Osteocyte (in vitro differentiated cells): ENCODE measurements at places on chromosomes 1 and 21. TPM values are rescaled to one million over a fixed set of nuclear protein-coding genes. Genes with fewer than 3 reads are reported as not detected.

MANEAL gene
- total RNA-seq = 5.2 TPM in 2 replicates

AZIN2 gene
- total RNA-seq = 8.0 and 10.4 TPM in 2 replicates

TNNI3K gene
- not detected in 2 replicates for total RNA-seq

TDRD5 gene
- total RNA-seq = not detected in 2 replicates

TPTE gene
- total RNA-seq = not detected in 2 replicates

DNA sequence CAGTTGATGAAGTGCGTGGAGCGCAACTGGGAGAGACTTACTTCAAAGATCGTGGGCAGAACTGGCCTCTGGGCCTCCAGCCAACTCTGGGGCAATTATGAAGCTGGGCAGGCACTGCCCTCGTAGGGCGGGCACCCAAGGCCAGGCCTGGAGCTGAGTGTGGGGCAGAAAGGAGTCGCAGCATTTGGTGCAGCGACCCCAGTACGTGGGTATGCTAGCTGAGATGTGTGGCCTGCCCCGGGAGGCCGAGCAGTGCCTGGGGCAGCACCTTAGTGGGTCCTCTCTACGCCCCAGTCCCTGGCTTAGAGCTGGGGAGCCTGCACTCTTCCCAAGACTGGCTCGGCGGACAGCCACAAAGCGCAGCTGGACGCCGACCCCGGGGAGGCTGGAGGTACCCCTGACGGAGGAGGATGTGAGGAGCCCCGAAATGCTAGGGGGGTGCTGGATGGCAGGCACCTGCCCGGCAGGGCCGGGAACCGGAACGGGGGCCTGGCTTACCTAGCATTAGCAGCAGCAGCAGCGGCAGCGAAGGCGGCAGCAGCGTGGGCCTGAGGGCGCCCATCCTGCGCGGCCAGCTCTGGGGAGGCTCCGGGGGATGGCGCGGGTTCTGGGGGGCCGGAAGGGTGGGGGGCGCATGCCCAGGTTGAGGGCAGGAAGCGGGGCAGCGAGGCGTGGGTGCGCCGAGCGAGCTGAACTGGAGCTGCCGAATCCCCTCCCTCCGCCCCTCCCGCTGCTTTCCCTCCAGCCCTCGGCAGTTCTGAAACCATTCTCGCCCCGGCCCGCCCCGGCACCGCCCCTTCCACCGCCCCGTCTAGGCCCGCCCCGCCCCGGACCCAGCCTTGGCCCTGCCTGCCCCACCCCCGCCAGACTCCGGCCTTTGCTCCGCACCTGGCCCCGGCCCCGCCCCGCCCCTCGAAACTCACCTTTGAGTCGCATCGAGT is at the start of gene IGSF8:
Gene IGSF8, minus strand, starts transcription at position 709 of the 941 bp plus-strand sequence. Its CDS starts 147 bp downstream, at position 562.
- peak within 1 kb of the TSS; percentile 77 for H3K4me3 ChIP-seq
- peaks cover 32% of the 10 kb centered on the region for H3K4me1 ChIP-seq
- H3K36me3 ChIP-seq = no peaks in the 10 kb centered on the region
- peaks cover 3% of the 10 kb centered on the region for H3K27me3 ChIP-seq
- peak; percentile 93 for DNase-seq

- H3K36me3 ChIP-seq = peaks cover 7% of the 10 kb centered on the region
- peaks cover 36% of the 10 kb centered on the region for H3K4me1 ChIP-seq
- no peak overlapping the region for H3K4me3 ChIP-seq
- no peaks in the 10 kb centered on the region for H3K27me3 ChIP-seq
Observed at GRCh38 chr1:85449356-85449755, 15.6 kb downstream of the DDAH1 start.

GRCh38 chr1:183908079-183908478 is 103.2 kb downstream of the RGL1 start:
- H3K4me3 ChIP-seq = no peak overlapping the region
- no peaks in the 10 kb centered on the region for H3K27me3 ChIP-seq
- H3K27ac ChIP-seq = no peak overlapping the region
- no peak for DNase-seq
- peaks cover 77% of the 10 kb centered on the region for H3K36me3 ChIP-seq
- no peaks in the 10 kb centered on the region for H3K4me1 ChIP-seq

DNA sequence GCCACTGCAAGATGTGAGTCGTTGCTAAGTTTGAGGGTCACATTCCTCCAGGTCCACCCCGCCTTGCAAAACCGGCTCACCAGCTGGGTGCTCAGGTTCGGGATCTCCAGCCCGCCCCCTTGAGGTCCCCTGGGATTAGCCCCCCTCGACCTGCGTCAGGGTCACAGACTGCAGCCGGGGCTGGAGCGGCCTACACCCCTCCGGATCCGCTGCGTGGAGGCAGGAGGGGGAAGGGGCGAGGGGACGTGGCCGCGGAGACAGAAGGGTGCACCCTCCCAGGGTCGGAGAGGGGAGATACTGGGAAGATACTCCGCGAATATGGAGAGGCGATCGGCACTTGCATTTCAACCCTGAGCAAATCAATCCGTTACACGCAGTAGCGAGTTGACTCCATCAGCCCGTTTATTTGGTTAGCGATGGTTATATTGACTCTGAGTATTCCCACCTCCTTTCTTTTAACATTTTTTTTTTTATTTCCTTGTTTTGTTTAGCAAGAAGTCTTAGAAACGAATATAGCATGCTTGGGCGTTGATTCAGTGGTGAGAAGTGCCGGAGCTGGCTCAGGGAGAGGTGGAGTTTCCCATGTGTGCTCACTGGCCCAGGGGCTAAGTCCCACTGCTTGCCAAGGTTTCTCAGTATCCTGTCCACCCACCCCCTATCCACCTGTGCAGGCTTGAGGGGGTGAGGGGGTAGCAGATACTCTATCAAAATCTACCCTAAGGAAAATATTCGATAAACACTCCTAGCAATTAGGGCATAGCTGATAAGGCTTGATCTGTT is 997 bp downstream of the IFNAR2 start:
- no peaks in the 10 kb centered on the region for H3K27me3 ChIP-seq
- peak overlapping the region; percentile 75 for H3K27ac ChIP-seq
- peak overlapping the region; percentile 85 for H3K4me3 ChIP-seq
- H3K36me3 ChIP-seq = no peaks in the 10 kb centered on the region
- H3K4me1 ChIP-seq = peaks cover 48% of the 10 kb centered on the region
- DNase-seq = peak; percentile 85

DNA sequence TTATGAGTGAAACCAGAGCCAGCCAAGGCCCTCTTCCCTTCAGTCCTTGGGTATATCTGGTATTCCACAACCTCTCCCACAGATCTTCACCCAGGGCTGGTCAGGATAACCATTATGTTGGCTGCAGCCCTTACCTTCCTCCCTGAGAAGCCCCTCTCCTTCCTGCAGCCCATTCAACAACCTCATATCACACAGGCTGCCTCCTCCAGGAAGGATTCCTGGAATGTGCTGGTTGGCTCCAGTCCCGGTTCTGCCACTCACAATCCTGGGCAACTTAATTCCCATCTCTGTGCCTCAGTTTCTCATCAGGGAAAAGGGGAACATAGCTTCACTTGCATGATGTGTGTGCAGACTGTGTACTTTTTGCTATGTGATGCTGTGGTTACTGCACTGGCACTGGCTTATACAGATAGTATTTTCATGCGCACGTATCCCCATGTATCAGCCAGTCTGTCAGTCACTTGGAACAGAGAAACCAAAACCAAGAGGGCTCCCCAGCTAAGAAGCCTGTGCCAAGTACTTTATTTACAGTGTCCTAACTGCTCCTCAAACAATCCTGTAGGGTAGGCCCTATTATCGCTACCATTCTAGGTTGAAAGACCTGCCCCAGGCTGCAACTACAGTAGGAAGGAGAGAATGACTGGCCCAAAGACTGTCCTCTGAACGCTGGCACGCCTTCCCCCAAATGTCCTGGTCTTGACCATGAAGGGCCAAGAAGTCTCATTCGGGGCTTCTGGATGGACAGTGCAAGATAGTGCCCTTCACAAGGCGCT is 39.9 kb upstream of the PPP1R15B start:
- no peak for DNase-seq
- H3K36me3 ChIP-seq = peaks cover 23% of the 10 kb centered on the region
- H3K4me1 ChIP-seq = peaks cover 4% of the 10 kb centered on the region
- no peak overlapping the region for H3K4me3 ChIP-seq

DNA sequence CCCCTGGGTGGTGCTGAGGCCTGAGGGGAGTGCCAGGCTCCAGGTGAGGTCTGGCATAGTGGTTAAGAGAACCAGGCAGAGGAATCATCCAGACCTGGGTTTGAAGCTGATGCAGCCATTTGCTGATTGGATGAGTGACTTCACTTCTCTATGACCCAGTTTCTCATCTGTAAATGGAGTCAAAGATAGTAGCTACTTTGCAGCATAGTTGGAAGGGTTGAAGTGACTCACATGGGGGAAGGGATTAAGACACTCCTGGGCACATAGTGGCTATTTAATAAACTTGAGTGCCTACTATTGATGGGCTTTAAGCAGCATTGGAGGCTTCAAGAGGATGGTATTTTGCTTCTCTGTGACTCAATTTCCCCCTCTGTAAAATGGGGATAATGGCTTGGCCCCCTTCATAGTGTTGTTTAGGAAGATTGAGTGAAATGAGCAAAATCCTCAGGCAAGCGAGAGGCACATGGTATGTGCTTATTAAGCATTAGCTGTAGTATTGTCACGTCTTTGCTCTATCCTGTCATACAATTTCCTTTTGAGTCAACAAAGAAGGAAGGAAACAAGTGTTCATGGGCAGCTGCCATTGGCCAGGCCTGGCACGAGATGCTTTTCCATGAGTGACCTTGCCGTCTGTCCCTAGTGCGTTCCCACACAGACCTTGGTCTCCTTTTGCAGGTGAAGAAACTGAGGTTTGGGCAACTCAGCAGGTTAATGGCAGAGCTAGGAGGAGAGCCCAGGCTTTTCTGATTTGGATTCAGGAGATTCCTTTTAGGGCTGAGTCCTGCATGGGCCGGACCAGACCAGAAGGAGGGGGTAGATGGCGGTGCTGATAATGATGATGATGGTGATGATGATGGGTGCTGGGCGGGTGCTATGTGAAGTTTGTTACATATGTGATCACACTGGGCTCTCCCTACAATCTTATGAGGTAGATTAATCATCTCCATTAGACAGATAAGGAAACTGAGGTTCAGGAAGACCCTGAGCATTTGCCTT is 131.1 kb upstream of the WNT4 start:
- no peak overlapping the region for H3K4me3 ChIP-seq
- peaks cover 12% of the 10 kb centered on the region for H3K4me1 ChIP-seq
- H3K27ac ChIP-seq = no peak overlapping the region
- H3K36me3 ChIP-seq = no peaks in the 10 kb centered on the region

GRCh38 chr1:63615768-63616420 is 22.7 kb downstream of the PGM1 start:
- no peaks in the 10 kb centered on the region for H3K27me3 ChIP-seq
- peaks cover 25% of the 10 kb centered on the region for H3K4me1 ChIP-seq

GRCh38 chr1:178037510-178038253 is 56.2 kb upstream of the RASAL2 start:
- peaks cover 8% of the 10 kb centered on the region for H3K4me1 ChIP-seq
- no peaks in the 10 kb centered on the region for H3K27me3 ChIP-seq
- peak overlapping the region; percentile 64 for H3K27ac ChIP-seq

DNA sequence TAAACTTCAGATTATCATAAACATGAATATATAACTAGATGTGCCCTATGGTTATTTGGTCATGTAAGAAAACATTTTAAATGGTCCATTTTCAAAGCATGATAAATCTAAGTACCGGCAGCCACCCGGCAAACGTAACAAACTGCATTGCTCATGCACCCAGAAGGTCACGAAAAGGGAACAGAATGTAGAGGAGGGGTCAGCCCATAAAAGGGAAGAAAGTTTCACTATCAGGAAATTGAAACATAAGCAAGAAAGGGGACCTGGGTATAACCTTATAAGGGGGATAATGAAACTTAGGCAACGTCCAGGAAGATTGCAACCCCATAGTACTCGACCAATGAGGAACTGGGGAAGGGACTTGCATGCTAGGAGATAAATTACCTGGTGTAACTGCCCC is 421.2 kb upstream of the ZRANB2 start:
- H3K4me3 ChIP-seq = no peak overlapping the region
- DNase-seq = no peak
- no peaks in the 10 kb centered on the region for H3K27me3 ChIP-seq
- no peaks in the 10 kb centered on the region for H3K4me1 ChIP-seq
- no peaks in the 10 kb centered on the region for H3K36me3 ChIP-seq

- peak overlapping the region; percentile 92 for H3K27ac ChIP-seq
- no peak for DNase-seq
- peak overlapping the region; percentile 43 for H3K4me3 ChIP-seq
- peaks cover 96% of the 10 kb centered on the region for H3K4me1 ChIP-seq
- peaks cover 9% of the 10 kb centered on the region for H3K36me3 ChIP-seq
- H3K27me3 ChIP-seq = no peaks in the 10 kb centered on the region
Observed at GRCh38 chr1:19445417-19446342, 39.7 kb downstream of the CAPZB start.

DNA sequence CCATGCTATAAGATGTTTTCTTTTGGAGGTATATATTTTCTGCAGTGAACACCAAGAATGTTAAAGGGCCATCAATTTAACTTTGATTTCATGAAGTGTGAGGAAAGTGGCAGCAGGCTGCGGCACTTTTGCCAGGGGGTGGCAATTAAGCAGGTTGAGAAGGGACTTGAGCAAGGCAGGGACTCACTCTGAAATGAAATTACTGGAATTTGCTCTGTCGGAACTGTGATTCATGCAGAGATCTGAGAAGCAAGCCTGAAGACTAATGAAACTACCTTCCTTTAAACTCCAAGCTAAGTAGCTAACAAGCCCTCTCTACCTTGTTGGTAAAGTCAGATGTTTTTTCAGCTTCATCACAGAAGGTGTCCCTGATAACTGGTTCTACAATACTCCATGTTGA is 441.6 kb downstream of the SIPA1L2 start:
- DNase-seq = no peak
- no peaks in the 10 kb centered on the region for H3K27me3 ChIP-seq
- peaks cover 40% of the 10 kb centered on the region for H3K4me1 ChIP-seq
- H3K4me3 ChIP-seq = no peak overlapping the region
- H3K27ac ChIP-seq = no peak overlapping the region

DNA sequence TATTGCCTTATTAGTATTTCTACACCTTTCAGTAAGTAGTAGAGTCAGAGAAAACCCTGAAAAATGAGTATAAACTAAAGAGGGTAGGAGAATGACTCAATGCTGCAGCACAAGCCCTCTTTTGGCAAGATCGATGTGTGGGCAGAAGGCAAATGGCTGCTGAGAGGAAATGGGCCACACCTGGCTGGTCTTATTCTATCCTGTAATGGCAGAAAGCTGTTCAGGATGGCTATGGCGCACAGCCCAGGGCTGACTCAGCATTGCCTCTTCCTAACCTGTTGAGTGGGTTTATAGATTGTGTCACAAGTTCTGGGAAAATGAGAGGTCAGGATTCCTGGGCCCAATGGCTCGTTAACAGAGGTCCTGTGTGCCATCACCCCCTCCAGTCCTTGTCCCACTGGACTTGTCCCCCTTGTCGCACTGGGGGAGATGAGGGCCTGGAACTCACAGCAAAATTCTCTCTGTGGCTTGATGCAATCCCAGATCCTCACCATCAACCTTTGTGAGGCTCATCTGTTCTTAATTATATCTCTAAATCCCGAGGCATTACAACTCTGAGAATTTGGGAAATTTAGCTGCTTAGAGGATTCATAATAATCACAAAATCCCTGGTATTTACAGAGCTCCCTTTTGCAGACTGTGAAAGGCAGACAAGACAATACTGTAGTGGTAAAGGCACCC is 13.2 kb downstream of the HMGB4 start:
- H3K27me3 ChIP-seq = no peaks in the 10 kb centered on the region
- H3K4me3 ChIP-seq = no peak overlapping the region
- no peak for DNase-seq
- no peaks in the 10 kb centered on the region for H3K4me1 ChIP-seq

- no peak for DNase-seq
- peak overlapping the region; percentile 75 for H3K27ac ChIP-seq
- no peak overlapping the region for H3K4me3 ChIP-seq
- peaks cover 8% of the 10 kb centered on the region for H3K36me3 ChIP-seq
Observed at GRCh38 chr1:19426294-19427086, 58.8 kb downstream of the CAPZB start.

GRCh38 chr1:48203287-48203900 is 19.1 kb upstream of the SLC5A9 start:
- DNase-seq = peak; percentile 8
- no peaks in the 10 kb centered on the region for H3K4me1 ChIP-seq
- H3K36me3 ChIP-seq = no peaks in the 10 kb centered on the region
- H3K27me3 ChIP-seq = peaks cover 10% of the 10 kb centered on the region
- no peak overlapping the region for H3K4me3 ChIP-seq
- no peak overlapping the region for H3K27ac ChIP-seq
